ENCODE measurements at places on chromosomes 6 and 20.

- DNase-seq: no peak
Measured at GRCh38 chr6:168255283-168255881, 64.2 kb downstream of the DACT2 start.

GRCh38 chr6:36808634-36809033 is 30.6 kb downstream of the CPNE5 start:
- no peak for DNase-seq

- no peak for DNase-seq
Measured at GRCh38 chr6:16512544-16513290, 248.5 kb downstream of the ATXN1 start.

GRCh38 chr6:167293590-167294091 is 2.5 kb downstream of the UNC93A start:
- no peak for DNase-seq

GRCh38 chr6:69784595-69785377 is 12.0 kb downstream of the LMBRD1 start:
- no peak for DNase-seq
